Hypothalamus (tissue), 51 donors: ENCODE measurements at places on chromosomes 2 and 18.

GRCh38 chr2:86335865-86336674 lies 1.4 kb downstream of the REEP1 start:
- no peak for DNase-seq

DNA sequence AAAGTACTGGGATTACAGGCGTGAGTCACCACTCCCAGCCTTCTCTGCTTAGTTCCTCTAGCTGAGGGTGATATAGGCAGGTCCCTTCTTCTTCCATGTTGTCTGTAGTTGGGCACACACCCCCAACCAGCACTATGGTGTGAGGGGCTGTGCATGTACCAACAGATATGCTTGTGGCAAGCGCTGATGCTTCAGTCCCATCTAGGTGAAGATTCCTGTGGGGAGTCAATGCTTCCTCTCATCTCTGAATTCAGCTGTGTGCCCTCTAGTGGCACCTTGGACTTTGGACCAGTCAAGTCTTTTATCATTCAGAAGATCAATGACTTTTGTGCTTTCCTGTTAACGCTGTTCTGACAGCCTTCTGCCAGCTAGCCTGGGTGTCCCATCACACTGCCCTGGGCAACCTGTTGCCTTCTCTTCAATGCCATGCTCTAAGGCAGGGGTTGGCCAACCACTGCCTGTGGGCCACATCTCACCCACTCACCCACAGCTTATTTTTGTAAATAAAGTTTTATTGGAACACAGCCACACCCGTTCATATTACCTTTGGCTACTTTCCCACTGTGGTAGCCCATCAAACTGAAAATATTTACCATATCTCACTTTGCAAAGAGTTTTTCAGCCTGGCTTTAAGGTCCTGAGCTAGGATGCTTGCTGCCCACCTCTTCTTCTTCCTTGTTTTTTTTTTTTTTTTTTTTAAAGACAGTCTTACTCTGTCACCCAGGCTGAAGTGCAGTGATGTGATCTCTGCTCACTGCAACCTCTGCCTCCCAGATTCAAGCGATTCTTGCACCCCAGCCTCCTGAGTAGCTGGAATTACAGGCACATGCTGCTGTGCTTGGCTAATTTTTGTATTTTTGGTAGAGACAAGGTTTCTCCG lies 51.0 kb downstream of the NPAS2 start:
- DNase-seq, result no peak

GRCh38 chr2:96642564-96643360 lies at the start of gene FER1L5:
Gene FER1L5, plus strand, starts transcription at chr2:96642764. Its CDS starts 73 bp downstream, at chr2:96642837.
- peak; percentile 36 for DNase-seq

GRCh38 chr2:171266102-171266501 lies 105.4 kb upstream of the TLK1 start:
- no peak for DNase-seq

GRCh38 chr18:43278355-43278754 lies 1.1 kb upstream of the SYT4 start:
- no peak for DNase-seq

DNA sequence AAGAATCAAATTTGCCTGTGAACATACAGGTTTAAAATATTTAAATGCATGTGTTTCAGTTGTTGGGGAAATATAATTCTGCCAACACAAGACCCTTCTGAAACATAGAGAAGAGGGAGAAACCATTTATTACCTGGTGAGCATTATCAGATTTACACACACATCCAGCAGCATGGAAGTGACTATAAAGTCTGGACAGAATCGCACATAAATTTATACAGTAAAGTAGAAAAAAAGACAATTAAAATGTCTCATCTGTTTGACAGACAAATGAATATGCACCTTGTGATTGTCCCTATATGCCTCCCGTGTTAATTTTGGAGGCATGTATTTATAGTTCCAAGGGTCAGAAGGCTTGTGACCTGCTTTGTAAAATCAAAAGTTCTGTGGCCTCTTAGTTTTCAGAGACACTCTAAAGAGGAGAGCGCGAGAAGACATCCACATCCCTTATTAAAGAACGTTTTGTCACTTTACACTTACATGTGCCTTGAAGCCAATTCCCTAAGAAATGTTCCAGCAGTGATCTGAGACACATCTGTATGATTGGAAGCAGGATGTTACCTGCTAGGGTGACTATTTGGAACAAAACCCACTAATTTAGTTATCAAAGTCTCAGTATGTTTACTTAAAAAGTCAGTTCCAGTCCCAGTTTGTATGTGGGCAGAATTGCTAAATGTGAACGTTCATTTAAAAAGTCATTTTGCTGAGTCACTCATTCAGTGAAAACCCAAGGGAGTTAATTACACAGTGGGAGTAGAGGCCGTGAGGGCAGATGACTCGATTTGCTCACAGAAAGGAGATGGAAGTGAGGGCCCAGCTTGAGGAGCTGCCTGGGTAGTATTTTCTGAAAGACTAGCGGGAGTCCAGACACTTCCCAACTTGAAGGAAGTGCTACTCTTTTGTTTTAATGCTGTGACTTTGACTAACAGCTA lies 527.6 kb upstream of the MEX3C start:
- no peak for DNase-seq

DNA sequence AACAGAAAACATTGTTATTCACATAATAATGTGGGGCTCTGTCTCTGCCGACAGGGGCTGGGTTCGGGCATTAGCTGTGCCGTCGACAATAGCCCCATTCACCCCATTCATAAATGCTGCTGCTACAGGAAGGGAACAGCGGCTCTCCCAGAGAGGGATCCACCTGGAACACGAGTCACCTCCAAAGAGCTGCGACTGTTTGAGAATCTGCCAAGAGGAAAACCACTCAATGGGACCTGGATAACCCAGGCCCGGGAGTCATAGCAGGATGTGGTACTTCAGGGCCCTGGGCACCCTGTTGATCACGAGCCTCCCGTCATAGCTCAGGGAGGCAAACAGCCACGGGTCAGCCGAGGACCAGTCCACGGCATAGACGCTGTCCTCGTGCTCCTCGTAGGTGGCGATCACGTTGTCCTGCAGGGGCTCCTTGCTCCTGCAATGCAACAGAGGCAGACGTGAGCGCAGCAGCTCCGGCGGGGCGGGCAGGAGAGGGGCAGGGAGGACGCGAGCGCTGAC lies 188.5 kb downstream of the EIPR1 start:
- DNase-seq, result no peak

DNA sequence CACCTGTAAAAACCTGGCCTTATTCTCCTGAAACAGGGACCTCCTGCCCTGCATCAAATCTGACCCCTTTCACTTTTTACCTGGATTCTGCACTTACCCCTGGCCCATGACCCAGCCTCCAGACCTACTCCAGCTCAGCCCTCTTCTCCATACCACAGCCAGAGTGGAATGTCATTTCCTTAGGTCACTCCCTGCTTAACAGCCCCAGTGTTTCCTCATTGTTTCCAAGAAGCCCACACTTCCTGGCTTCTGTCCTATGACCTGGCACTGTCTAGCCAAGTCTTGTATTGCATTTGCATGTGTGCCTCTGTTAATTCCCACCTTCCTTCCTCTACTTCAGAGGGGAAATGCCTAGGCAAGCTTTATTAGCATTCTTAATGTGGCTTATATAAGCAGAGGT lies 51.4 kb upstream of the TRIB2 start:
- no peak for DNase-seq

DNA sequence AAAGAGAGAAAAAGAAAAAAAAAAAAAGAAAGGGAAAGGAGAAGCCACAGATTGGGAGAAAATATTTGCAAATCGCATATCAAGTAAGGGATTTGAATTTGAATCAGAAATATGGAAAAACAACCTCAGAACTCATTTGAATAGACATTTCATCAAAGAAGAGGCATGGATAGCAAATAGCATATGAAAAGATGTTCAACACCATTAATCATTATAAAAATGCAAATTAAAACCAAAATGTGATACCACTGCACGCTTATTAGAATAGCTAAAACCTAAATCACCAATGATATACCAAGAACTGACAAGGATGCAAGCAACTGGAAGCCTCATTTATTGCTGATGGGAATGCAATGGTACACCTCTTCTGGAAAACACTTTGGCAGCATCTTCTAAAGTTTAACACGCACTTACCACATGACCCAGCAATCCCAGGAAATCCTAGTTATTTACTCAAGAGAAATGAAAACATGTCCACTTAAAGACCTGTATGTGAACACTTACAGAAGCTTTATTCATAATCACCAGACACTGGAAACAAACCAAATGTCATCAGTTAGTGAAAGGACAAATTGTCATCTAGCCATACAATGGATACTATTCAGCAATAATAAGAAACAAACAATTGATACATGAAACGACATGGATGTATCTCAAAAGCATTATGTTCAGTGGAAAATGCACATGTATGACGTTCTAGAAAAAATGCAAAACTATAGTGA lies 10.3 kb downstream of the DNER start:
- DNase-seq, result no peak

DNA sequence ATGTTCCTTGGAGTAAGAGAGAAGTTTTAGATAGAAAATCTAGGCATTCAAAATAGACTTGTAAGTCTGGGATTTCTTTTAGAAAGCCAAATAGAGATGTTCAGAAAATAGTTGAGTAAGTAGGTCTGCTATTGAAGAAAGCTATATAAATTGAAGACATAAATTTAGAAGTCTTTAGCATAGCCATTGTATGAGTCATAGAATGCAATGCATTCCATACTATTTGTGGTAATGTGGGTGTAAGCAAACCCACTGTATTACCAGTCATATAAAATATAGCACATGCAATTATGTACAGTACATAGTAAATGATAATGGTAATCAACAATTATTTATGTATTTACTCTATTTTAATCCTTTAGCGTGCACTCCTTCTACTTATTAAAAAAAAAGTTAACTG lies 14.1 kb downstream of the MC4R start:
- no peak for DNase-seq

DNA sequence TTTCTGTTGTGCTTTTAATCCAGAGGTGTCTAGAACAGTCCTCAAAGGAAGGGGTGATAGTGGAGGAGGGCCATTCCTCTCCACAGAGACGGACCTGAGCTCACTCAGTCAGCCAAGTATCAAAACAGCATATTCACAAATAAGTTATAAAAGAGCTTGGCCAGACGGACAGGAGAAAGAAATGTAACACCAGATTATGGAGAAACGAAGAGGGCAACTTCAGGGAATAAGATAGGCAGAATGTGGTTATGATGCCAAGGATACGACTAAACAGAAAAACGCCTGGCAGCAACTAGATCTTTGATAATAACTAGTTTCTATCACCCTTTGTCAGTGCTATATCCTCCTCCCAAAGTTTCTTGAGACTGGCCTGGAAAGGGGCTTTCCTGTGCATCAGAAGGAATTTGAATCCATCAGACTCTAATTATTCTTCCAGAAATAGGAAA lies 42.5 kb downstream of the MAP4K3 start:
- DNase-seq, result no peak

DNA sequence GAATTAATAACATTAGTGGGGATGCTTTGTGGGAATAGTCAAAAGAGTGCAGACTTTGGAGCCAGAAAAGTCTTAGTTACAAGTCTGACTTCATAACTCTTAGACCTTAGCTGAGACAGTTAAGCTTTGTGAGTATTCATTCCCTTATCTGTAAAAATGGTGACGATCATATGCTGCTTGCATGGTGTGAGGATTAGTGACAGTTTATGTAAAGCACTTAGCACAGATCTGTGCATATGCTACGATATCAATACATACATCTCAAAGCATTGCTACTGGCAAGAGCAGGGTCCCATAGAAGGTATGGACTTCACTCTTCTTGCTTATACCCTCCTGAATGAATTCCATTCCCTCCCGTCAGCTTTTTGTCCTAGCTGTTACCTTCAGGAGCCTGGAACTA lies 56.7 kb upstream of the LYPD6B start:
- no peak for DNase-seq

- DNase-seq, result no peak
These were observed 60.6 kb downstream of the CAB39 start for GRCh38 chr2:230773039-230773773.

GRCh38 chr2:150259746-150260145 lies 227.7 kb downstream of the RND3 start:
- no peak for DNase-seq

DNA sequence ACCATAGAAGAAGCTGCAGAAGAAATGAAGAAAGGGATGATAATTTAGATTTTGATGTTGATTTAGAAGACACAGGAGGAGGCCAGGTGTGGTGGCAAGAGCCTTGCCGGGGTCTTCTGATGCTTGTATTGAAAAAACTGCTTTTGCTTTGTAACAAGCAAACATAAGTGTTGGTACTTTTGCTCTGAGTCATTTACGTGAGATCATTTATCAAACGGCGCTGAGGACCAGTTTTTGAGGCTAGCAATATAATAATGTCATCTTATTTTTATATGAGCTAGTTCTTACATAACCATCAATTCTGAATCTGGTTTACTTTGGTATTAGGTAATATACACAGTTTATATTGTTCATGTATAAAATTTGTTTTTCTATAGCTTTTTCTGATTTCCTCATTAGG lies 30.6 kb downstream of the SPTBN1 start:
- no peak for DNase-seq

DNA sequence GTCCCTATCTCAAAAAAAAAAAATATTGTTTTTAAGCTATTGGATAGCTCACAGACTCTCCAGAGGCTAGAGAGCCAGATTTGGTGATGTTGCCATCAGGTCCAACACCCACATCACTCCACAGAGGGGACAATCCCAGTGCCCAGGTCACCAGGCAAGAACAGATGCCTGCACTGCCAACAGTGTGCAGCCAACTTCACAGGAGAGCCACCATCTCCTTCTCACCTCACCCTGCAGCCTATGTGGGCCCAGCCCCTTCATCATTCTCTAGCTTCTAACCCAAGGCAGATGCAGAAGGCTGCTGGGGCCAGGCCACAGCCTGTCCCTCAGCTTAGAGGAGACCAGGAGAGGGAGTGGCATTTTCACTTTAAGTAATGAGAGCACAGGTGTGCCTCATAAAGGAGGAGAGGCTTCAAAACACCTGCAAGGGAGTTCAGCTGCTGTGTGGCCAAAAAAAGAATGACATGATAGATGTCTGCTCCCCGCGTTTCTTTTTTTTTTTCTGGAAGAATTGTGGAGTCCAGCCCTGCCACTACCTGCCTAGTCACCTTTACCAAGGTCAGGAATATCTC lies 98.0 kb upstream of the ZSWIM2 start:
- DNase-seq, result no peak

DNA sequence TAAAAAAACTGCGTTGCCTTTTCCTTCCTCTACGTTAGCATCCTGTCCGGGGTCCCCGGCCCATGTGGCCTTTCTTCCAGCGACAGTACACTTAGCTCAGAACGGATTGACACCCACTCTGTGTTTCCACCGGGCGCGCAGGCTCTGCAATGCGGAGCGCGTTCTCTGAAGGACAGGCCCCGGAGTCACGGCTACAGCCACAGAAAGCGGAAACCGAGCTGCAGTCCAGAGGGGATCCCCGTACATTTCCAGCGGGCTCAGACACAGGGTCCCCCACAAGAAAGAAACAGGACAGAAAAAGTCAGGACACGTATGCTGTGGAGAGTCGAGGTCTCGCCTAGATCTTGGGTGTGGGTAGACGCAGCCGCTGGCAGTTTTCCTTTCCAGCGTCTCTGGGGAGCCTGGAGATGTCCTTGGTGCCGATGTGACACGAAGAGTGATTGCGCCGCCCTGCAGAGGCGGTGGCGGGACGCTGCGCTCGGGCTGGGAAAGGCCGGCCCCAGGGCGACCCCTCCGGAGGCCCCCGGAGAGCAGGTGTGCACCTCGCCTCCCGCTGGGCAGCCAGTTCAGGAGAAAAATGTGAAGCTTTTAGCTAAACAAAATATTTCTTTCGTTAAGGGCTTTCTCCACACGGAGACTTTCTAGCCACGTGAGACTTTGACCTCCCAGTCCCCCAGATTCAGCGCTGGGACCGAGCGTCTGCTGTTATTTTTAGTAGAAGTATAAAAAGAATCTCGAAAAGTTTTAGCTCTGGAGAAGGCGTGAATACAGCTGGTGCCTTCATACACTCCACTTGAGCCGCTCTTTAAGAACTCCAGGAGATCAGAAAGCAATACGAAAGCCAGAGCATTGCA lies 1.3 kb upstream of the ACKR3 start:
- DNase-seq, result no peak

- DNase-seq, result no peak
These were observed 742.3 kb upstream of the CELF4 start for GRCh38 chr18:38307914-38308313.
